ENCODE measurements at places on chromosomes 12 and 14.
A peak's percentile ranks its signal among the peaks of the same experiment; 100 is the strongest.

- DNase-seq: no peak
These were observed 168.6 kb downstream of the CPNE8 start for GRCh38 chr12:38736821-38737220.

- no peak for DNase-seq
These were observed 190.8 kb downstream of the TTC7B start for GRCh38 chr14:90625445-90625844.

DNA sequence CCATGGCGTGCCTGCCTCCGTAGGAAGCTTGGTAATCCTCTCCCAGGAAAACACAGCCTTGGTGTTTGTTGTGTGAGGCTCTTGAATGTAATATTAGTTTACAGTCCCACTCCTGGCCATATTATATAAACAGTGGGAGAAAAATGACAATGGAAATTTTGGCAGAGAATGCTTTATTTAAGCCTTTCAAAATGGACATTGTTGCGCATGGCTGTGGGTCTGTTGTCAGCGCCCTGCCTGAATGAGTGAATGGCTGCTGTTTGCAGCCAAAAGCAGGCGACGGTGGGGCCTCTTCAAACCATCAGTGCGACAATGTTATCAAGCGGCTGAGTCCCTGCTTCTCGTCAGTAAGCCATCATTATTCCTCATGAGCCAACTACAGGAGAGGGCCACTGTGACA is 201.8 kb upstream of the RMST start:
- DNase-seq: no peak

DNA sequence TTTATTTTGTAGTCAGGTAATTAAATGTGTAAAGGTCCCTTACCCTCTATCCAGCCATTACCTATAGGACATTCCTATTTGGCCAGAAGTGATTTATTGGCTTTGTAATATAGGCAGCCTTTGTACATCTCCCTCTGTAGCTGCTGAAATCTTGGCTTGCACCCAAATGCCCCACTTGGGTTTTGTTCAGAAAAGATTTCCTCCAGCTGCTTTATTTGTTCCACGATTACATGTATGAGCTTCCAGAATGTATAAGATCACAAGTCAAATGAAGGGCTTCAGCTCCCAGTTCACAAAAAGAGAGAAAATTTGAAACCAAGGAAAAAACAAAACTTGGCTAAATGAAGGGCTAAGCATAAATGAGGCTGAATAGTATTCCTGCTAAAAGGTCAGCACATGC is 103.4 kb downstream of the EFCAB11 start:
- no peak for DNase-seq

GRCh38 chr14:74618078-74618952 is 6.3 kb upstream of the LTBP2 start:
- DNase-seq: peak; percentile 58

DNA sequence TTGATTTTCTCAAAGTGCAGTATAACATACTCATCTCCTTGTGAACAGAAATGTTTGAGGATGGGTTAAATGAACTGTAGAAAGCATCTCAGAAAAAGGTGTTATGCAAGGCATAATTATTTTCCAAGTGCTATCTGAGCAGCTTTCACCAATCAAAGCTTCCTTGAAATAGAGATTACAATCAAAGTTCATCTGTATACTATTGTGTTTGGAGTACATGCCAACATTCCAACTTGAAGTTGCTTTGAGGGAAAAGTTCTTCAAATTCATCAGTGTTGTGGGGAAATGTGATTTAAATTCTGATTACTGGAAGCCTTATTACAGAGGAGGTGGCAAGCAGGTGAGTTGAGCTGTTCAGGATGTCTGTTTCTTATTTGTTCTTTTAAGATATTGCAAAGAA is 68.2 kb downstream of the TMTC2 start:
- DNase-seq: no peak

- DNase-seq: no peak
These were observed 58.5 kb downstream of the NIN start for GRCh38 chr14:50772412-50772811.

DNA sequence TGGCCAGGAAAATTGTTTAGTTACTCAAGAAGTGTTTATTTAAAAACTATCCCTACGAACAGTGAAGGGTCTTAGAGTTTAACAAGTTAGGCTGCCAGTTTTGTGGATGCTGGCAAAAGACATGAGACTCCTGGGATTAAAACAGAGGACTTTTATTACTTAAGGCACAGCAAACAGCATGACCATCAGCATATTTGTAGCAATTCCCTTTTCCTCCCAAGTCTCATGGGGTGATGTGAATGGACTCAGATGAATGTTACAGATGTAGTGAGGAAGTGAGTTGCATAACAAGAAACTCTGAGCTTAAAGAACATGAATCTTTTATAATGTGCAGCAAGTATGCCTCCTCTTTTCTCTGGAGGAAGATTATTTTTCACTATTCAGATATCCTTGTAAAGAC is 695.8 kb downstream of the RPS29 start:
- DNase-seq: no peak

- no peak for DNase-seq
These were observed 7.0 kb downstream of the MTHFD1 start for GRCh38 chr14:64394977-64395633.

DNA sequence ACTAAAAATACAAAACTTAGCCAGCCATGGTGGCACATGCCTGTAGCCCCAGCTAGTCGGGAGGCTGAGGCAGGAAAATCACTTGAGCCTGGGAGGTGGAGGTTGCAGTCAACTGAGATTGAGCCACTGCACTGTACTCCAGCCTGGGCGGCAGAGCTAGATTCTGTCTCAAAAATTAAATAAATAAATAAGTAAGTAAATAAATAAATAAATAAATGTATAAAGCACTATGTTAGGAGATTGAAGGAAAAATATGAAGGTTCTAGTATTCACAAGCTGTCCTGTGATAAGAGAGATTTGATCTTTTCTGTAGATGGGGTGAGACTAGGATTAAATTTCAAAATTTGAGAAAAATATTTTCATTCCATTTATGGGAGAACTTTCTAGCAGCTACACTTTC is 5.7 kb downstream of the DNAJC22 start:
- DNase-seq: no peak

GRCh38 chr12:105355752-105356151 is 25.3 kb downstream of the C12orf75 start:
- no peak for DNase-seq

- no peak for DNase-seq
These were observed 72.8 kb downstream of the CLMN start for GRCh38 chr14:95246870-95247269.

- no peak for DNase-seq
These were observed 314.6 kb upstream of the PDE3A start for GRCh38 chr12:20053782-20054181.

- DNase-seq: no peak
These were observed 53.6 kb downstream of the BRMS1L start for GRCh38 chr14:35879654-35880249.

- DNase-seq: no peak
These were observed 12.8 kb upstream of the ACVR1B start for GRCh38 chr12:51938726-51939125.

GRCh38 chr12:43599708-43600107 is 47.7 kb upstream of the ADAMTS20 start:
- no peak for DNase-seq

GRCh38 chr14:32341947-32342846 is 13.1 kb downstream of the AKAP6 start:
- no peak for DNase-seq

DNA sequence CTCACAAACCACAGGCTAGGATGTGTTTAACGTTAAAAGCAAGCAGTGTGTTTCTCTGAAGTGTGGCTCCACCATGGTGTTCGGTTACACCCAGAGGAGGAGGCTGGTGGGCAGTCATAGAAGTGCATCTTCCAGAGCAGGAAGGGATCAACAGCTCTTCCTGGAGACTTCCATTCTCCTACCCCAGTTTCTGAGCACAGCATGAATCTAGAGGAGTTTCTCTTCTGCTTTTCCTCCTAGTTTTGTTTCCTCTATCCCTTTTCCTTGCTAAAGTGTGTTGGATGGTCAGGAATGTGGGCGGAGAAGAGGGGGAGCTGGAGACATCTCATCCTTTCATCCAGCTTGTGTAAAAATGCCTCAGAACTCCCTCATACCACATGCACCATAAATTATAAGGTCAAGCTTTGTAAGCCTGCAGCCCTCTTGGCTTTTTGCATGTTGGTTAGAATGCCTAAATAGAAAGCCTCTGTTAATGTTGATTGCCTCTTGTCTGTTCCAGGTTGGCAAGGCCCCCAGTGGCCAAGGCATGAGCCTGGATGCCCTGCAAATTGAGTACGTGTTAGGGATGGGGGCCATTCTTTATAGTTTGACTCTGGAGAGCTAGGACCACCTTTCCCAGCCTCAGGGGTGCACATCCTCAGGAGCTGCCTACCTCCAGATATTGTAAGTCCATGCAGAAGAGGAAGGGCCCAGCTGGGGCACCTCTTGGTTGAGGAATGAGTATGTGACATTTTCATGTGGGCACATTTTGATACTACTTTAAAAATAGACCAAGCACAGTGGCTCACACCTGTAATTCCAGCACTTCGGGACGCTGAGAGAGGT is 4.0 kb upstream of the CKAP4 start:
- no peak for DNase-seq

- DNase-seq: peak; percentile 73
These were observed 36.4 kb upstream of the AEBP2 start for GRCh38 chr12:19402743-19403431.

DNA sequence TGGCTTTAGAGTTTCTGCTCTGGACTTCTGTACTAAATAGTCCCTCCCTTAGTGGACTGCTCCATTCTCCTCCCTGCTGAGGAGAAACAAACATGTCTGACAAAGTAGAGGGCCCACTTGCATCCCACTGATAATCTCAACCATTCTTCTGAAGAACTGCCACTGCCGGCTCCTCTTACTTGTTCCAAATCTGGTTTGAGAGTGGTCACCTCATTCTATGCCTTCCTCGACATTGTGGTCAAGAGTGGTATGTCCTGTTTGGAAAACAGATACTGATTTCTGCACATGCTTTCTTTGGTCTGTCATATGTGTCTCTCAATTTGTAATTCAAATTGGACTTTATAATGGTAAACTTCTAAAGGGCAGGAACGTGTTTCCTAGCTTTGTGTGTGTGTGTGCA is 36.3 kb upstream of the PLEKHA5 start:
- DNase-seq: no peak

DNA sequence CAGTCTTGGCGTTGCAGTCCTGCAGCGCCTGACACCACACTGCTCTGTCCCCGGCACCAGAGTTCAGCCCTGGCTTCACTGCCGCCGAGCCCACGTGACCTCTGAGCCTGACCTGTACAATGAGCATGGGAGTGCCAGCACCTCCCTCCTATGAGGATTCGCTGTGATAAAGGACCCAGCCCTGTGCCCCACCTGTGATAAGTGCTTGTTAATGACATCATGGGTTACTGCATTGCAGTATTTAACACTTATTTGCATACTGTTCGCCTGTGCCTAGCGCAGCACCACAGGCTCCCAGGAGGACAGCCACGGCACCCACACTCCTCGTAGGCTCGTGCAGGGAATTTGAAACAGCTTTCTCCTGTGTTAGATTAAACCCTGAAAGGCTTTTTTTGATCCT is 118.2 kb upstream of the GSC start:
- peak; percentile 32 for DNase-seq

DNA sequence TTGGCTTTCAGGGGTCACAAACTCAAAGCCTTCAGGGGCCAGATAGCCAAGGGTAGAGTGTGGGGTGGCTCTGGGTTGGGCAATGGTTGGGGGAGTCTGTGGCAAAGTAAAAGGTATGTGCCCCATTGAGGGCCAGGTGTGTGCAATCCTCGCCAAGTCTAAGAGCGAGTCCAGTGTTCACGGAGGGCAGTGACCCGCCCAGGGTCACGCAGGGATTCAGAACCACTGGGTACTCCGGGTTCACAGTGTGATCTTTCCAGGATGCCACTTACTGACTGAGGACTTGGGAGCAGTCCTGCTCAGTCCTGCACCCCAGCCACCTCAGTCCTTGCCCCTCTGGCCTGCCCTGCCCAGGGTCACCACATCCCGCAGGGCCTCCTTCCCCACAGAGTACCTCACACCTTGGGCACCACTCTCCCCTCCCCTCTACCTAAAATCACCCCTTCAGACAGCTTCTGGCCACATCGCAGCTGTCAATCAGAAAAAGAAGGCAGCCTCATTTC is 15.7 kb downstream of the ZDHHC22 start:
- no peak for DNase-seq

DNA sequence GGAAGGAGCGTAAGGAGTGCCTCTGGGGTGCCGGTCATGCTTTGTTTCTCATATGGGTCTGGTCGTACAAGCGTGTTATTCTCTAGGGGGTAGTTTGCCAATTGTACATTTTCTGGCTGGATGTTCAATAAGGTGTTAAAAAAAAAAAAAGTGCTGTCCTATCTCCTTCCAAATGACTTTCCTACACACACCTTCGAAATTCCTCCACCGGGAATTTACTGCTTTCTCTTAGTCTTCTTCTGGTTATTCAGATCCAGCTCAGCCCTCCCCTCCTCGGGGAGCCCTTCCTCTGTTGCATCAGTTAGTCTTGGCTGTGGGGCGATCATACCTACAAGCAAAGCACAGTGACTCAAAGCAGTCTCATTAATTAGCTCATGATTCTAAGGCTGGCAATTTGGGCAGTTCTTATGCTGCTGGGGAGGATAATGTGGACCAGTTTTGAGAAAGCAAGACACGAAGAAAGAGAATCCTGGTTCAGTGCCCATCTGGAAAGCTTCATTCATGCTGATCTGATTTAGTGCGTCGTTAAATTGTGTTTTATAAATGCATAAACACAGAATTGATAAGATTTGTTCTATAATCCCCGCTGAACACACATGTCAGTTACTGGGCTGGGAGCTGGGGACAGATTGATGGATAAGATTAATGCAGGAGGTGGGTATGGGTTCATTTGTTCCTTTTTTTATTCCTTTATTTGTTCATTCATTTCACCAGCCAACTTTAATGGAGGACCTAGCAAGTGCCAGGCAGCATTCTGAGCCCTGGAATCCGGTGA is 9.2 kb upstream of the CLMN start:
- no peak for DNase-seq

GRCh38 chr12:80802652-80803400 is 86.1 kb downstream of the MYF5 start:
- no peak for DNase-seq

DNA sequence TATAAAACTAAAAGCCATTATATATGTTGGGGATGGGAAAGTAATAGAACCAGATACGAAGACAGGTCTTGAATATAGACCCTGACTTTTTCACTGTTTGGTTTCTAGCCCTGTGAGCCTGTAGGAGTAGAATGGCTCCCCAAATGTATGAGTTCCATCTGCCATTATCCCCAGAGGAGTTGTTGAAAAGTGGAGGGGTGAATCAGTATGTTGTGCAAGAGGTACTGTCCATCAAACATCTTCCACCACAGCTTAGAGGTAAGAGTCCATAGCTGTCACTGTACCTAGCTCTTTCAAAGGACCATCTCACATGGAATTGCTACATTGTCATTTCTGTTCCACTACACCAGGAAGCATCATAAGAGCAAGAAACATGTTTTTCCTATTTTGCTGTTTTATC is 1.1 kb downstream of the NCAPD2 start:
- DNase-seq: no peak

DNA sequence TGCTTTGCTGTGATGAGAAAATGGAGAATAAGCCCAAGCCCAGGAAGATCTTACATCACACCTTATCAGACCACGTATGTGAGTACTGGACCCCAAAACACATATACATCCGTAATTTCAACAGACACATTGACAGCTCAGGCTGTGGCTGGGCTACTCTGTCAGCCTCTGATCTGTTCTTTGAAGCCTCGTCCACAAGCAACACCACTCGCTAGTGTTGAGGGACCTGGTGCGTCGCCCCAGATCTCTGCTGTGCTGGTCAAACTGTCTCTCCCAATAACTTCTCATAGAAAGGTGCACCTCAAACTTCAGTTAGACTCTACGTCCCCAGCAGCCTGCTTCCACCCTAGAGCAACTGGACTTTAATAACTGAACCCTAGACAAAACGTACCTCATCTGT is 10.6 kb upstream of the SFSWAP start:
- DNase-seq: no peak
